ENCODE measurements at places on chromosomes 16 and 17.

GRCh38 chr17:3838206-3838605 is 7.8 kb downstream of the NCBP3 start:
- no peak for DNase-seq

DNA sequence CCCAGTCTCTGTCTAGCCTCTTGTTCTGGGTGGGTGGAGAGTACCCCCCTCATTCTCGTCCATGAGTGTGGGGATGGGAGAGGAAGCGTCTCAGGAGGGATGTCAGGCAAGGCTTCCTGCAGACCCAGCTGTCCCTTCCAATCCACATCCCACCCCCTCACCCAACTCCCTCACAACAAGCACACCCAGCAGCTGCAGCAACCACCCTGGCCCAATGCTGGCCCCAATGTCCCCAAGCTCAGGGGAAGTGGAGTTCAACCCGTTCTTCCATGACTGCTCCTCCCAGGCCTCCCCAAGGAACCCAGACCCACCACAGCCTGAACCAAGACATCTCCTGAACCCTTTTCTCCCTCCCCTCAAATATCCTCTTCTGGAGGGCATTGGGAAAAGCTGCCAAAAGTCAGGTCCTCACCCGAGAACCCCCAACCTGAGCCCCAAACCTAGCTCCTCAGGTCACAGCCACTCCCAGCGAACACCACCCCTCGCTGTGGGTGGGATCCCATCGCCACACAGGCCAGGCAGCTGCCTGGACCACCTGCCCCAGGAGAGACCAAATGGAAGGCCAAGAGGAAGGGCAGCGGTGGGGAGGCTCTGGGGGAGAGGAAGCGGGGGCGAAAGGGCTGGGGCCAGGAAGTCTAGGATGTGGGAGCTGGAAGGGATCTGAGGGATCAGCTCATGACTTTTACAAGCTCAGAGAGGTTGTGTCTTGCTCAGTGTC is 47.6 kb downstream of the FZD2 start:
- DNase-seq = no peak

GRCh38 chr17:41733348-41734138 is 900 bp downstream of the HAP1 start:
- no peak for DNase-seq

DNA sequence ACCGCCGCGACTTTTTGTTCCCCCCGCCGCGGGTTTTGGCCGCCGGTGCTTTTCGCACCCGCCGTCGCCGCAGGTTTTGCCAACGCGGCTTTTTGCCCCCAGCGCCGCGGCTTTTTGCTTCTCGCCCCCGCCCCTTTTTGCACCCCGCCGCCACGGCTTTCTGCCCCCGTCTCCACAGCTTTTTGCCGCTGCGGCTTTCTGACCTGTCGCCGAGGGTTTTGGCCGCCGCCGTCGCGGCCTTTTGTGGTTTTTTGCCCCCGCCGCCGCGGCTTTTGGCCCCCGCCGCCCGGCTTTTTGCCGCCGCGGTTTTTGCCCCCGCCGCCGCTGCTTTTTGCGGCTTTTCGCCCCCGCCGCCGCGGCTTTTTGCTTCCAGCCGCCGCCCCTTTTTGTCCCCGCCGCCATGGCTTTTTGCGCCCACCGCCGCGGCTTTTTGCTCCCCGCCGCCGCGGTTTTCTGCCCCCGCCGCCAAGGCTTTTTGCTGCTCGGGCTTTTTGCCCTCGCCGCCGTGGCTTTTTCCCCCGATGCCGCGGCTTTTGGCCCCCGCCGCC is 151.1 kb downstream of the KCNJ18 start:
- no peak for DNase-seq

DNA sequence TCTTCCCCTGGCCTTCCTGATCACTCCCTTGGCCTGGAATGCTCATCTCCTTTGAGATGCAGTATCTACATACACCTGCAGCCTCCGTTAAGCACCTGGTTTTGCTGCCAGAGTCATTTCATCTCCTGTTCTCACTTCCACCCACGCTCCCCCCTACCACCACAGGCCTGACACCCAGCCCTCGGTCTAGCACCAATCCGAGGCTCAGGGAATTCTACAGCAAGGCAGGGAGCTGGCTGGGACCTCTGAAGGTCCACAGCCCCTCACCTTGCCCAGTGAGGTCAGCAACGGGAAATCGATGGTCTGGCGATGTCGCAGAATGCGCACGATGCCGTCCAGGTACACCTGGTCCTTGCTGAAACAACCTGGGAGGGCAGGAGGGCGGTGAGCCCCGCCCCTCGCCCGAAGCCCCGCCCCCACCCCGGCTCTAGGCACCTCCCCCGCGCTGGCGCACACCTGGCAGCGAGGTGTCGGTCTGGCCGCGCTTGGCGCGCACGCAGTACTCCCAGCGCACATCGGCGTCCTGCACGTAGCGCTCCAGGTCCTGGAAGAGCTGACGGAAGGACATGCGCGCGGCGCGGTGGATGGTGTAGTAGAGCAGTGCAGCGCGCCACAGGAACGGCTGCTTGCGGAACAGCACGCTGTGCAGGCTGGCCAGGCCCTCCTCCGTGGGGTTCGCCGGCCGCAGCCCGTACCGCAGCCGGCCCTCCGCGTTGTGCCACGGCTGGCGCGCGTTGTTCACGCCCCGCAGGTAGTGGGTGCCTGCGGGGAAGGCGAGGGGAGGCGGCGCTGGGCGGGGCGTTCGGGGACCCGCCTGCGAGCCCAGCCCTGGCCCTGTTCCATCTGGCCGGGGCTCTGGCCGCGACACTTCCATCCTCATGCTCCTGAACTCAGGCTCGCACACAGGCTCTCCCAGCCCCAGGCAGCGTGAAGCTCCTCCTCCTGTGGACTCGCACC is 5.7 kb downstream of the MATCAP1 start:
- no peak for DNase-seq

DNA sequence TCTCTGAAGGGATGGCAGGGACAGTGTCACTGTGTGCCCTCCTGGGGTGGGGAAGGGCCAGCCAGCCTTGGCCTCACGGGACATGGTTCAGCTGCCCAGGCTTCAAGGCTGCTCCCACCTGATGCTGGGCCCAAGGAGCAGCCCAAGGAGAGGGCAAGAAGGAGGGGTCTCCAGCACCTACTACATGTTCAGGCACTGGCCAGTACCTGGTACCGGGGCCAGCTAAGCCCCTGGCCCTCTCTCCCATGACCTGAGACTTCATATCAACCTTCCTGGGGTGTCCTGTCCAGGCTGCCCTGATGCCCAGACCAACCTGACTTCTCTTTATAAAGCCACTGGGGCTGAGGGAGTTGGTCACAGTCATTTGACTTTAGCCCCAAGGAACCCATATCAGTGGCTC is 1.3 kb downstream of the USH1G start:
- DNase-seq = no peak

DNA sequence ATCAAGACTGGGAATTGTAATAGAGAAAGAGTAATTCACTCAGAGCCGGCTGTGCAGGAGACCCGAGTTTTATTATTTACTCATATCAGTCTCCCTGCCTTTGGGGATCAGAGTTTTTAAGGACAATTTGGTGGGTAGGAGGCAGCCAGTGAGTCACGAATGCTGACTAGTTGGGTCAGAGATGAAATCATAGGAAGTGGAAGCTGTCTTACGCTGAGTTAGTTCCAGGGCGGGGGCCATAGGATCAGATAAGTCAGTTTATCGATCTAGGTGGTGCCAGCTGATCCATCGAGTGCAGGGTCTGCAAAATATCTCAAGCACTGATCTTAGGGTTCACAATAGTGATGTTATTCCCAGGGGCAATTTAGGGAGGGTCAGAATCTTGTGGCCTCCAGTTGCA is 20.2 kb upstream of the GUCY2D start:
- no peak for DNase-seq

DNA sequence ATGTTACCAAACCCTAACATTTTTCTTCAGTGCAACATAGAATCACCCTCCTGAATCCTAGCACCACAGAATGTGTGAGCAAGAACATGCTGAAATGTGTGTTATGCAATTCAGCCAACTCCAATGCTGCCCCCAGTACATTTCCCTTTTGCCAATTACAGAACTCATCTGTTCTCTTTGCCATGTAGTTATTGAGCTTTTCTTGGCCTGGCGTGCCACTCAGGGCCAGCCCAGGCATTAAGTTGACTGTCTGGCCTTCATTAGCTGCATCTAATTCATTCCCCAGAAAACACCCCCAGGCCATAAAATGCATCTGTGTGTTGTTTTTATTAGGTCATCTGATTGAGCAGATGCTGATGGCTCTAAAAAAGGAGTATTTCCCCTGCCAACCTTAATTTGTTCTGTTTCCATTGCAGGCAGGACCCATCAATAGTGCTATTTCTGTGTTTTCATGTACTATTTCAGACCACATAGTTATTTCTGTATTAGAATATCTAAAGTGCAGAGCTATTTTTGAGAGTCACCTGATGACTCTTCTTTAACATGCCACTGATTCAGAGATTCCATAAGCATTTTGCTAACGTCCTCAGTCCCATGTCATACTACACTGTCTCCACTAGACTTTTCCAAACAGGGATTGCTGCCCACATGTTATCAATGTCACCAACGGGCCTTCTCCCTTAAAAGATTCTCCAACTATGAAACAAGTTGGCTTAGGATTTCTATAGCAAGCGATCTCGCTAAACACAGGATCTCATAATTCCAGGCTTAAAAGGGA is 969.7 kb downstream of the CDH11 start:
- no peak for DNase-seq

DNA sequence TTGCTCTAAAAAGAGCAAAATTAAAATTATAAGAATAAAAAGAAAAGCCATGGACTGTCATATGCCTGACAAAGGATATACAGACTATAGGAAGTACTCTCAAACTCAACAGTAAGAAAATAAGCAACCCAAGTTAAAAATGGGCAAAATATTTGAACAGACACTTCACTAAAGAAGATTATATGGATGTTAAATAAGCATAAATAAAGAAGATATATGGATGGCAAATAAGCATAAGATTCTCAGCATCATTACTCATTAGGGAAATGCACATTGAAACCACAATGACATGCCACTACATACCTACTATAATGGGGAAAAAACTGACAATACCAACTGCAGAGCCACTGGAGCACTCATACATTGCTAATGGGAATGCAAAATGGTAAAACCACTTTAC is 14.9 kb upstream of the BEAN1 start:
- no peak for DNase-seq

DNA sequence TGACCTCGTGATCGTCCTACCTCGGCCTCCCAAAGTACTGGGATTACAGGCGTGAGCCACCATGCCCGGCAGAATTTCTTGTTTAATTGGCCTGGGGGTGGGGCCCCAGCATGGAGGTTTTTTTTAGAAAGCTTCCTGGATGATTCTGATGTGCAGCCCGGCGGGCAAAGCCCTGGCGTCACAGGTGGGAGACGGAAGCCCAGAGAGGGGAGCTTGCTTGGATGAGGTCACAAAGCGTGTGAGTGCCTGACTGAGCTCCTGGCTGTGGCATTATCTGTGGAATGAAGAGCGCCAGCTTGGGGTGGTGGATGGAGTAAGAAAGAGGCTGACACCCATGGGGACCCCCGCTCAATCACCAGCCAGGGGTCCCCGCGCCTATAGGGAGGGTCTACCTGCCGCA is 4.1 kb downstream of the VASN start:
- no peak for DNase-seq

DNA sequence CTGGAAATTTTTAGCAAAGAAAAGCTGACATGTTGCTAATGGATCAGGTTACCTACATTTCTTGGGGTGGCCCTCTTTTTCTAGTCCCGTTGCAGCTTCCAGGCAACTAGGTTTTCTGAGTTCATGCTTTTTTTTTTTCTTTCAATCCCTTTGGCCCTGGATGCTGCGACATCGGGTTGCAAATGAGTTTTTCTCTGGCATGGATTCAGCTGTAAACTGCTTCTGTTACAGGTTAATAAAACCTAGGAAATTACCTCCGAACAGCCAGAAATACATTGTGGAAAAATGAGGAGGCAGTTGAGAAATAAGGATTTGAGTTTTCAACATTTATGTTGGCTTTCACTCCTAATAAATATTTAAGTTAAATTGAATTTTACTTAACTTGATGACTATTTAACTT is 149.8 kb upstream of the MAF start:
- DNase-seq = no peak

- DNase-seq = no peak
Measured at GRCh38 chr16:66427871-66428681, 981 bp downstream of the BEAN1 start.

DNA sequence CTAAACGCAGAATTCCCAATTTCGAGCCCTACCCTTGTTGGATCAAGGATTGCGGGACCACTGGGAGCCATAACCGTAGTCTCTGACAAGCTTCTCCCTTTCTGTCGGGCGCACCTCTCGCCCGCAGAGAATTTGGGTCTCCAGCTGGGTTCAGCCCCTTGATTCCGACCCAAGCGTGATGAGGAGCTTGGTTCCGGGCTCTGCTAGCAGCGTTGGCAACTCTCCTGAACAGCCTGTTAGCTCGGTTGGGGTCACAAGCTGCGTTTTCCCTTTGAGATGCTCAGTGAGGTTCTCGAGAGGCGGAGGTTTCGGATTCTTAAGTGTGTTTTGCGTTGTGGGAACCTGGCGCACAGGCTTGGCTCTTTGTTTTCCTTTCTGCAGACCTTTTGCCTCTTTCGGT is 655 bp downstream of the ATXN1L start:
- no peak for DNase-seq

GRCh38 chr17:5819396-5819795 is 235.1 kb upstream of the NLRP1 start:
- no peak for DNase-seq

- DNase-seq = no peak
Measured at GRCh38 chr16:15749371-15749770, 99.3 kb downstream of the NDE1 start.

DNA sequence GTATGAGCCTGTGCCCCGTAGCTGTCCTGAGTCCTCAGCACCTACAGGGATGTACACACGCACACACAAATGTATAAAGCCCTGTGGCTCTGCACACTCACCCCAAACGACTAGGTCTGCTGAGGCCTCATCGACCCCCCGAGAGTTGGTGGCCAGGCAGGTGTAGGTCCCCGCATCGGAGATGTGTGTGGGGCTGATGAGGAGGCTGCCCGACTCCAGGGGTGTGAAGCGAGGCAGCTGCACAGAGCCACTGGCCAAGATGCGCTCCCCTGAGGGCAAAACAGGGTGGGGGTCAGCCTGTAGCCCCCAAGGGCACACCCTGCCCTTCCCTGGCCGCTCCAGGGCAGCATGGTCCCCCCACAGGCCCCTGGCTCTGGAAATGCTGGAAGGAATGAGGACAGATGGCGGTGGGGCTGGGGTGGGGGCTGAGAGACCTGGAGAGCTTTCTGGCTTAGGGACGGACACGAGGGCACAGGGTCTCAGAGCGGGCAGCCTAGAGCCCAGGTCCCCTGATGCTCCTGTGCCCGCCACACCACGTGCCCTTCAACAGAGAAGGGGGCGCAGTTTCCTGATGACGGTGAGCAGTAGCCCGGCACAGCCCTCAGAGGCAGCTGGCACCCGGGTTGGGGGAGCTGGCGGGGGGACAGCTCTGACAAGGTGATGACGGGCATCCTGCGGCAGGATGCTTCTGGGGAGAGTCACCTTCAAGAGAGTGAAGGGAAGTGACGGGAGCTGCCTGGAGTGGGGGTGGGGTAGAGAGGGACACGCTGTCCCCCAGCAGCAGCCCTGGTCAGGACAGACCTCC is 119.8 kb upstream of the CDC42EP4 start:
- no peak for DNase-seq

- DNase-seq = no peak
Measured at GRCh38 chr17:74807441-74807840, 31.3 kb upstream of the NAT9 start.

Data from fibroblast of skin of left biceps (primary cell).